ENCODE measurements at places on chromosomes 7 and 10. TPM values are rescaled to one million over a fixed set of nuclear protein-coding genes. Genes with fewer than 3 reads are reported as not detected.

ADARB2 gene
- not detected for total RNA-seq

CALD1 gene
- total RNA-seq = 69.3 TPM

ING3 gene
- 5.2 TPM for total RNA-seq

PTPRZ1 gene
- total RNA-seq = not detected

IRF5 gene
- total RNA-seq = 13.7 TPM

TMEM184A gene
- total RNA-seq = 15.2 TPM

H2BK1 gene
- not detected for total RNA-seq

PFKP gene
- total RNA-seq = 474 TPM

TRPV5 gene
- not detected for total RNA-seq

RAMP3 gene
- not detected for total RNA-seq

SPDYE16 gene
- total RNA-seq = not detected

MSS51 gene
- total RNA-seq = 0.71 TPM

GLCCI1 gene
- total RNA-seq = 1.0 TPM

TRIL gene
- not detected for total RNA-seq

SPAG6 gene
- total RNA-seq = not detected

WDFY4 gene
- not detected for total RNA-seq

TRIM50 gene
- not detected for total RNA-seq

TEX36 gene
- total RNA-seq = not detected

BMPER gene
- 6.2 TPM for total RNA-seq

ZMYND11 gene
- 41.6 TPM for total RNA-seq

CREB5 gene
- 2.4 TPM for total RNA-seq
